ENCODE measurements at places on chromosomes 7 and 10. TPM values are rescaled to one million over a fixed set of nuclear protein-coding genes. Genes with fewer than 3 reads are reported as not detected.

GRCh38 chr10:19119191-19119590 lies 70.6 kb downstream of the MALRD1 start:
- no peak for DNase-seq

- peak; percentile 64 for DNase-seq
These were observed 86.2 kb upstream of the PPIF start for GRCh38 chr10:79260811-79261740.

DNA sequence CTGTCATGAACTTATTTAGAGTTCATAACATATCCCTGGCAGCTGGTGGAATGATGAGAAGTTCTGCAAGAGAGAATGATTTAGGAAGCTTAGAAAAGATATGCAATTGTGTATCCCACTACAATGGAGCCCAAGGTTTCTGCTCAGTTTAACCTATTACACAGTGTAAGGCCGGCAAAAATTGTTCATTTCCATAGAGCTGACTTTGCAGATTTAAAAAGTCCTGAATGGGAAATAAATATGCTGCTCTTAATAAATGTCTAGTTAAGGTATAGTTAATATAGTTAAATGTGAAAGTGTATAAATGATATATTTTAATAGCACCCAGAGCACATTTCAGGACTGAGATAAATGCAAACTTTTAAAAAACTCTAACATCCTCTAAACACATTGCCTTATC lies 149.9 kb downstream of the EVX1 start:
- no peak for DNase-seq

Gene FFAR4
- total RNA-seq = not detected

DNA sequence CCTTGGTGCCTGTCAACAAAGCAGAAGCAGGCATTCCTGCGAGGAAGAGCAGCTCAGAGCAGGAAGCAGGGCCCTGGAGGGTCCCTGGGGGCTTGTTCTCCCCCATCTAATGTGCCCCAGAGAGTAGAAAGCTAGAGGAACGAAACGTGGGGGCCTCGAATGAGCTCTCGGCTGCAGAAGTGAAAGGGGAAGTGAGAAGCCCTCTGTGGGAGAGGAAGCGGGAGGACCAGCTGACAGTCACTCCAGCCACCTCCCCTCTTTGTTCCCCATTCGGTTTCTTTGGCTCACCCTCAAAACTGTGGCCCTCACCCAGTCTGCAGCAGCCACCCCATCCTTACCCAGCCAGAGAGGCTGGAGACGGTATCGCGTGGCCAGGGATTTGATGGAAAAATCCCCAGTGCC lies 25.0 kb downstream of the C10orf105 start:
- DNase-seq = no peak

DNA sequence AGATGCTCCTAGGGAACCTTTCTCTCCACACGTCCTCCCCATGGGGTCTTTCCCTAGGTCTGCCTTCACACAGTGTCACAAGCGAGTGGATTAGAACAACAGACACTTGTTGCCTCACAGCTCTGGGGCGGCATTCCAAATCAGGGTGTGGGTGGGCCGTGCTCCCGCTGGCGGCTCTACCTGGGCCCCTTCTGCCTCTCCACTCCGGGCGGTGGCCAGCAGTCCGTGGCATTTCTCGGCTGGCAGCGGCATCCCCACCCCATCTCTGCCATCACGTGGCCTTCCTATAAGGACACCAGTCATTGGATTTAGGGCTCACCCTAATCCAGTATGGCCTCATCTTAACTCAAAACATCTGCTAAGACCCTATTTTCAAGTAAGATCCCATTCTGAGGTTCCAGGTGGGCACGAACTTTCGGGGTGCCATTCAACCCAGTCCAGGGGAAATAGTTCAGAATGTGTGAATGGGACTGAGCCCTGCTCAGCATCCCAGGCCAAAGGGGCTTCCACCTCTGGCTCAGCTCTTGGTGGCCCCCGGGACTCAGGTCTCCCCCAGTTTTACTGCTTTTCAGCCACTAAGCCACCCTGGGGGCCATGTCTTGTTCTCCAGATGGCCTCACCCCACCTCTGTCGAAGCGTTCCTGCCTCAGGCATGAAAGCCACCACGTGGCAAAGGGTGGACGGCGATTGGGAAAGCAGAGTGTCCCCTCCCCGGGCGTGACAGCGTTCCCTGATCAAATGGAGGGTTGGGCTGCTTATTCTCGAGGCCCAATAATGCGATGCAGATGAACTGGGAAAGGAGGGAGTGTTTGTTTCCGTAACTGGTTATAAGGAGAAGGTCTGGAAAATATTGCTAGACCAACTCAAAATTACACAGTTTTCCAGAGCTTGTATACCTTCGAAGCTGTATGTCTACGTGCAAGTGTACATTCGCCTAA lies 350.0 kb downstream of the GLRX3 start:
- no peak for DNase-seq

All from occipital lobe (tissue), 3 donors.